ENCODE measurements at places on chromosomes 6 and 20. TPM values are rescaled to one million over a fixed set of nuclear protein-coding genes. Genes with fewer than 3 reads are reported as not detected.

DNA sequence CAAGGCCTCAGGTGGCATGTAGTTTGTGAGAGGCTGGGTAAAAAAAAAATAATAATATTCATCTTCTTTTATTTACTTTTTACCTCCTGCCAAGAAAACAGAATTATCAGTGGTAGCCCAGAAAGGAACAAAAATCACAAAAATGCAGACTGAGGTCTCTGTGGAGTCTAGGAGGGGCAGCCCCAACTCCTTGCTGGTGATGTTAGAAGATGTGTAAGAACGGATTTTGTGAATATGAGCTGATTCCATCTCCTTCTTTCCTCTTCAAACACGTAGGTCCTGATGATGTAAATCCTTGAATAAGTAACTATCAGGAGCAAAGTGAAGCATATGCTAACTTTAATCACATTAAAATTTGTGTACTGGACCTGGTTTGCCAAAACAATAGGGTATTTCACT, 226.8 kb downstream of the EYA4 start:
- no peak for DNase-seq

GRCh38 chr6:157059781-157060180, 263.5 kb downstream of the TMEM242 start:
- no peak for DNase-seq

DNA sequence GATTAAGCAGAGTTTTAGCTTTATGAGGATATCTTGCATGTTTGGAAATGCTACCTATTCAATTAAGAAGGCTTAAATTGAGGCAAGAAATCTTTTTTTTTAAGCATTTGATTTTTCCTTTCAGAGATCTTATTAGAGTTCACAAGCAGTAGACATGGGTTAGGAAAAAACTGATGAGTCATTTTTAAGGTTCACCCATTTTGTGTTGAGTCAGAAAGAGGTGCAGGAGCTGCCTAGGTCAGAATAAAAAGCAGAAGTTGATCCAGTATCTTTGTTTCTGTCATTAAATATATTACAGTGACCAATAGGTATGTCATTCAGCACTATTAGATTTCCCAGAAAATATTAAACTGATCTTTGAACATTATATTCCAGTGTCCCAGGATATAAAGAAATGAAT, 306.8 kb downstream of the LMBRD1 start:
- no peak for DNase-seq

DNA sequence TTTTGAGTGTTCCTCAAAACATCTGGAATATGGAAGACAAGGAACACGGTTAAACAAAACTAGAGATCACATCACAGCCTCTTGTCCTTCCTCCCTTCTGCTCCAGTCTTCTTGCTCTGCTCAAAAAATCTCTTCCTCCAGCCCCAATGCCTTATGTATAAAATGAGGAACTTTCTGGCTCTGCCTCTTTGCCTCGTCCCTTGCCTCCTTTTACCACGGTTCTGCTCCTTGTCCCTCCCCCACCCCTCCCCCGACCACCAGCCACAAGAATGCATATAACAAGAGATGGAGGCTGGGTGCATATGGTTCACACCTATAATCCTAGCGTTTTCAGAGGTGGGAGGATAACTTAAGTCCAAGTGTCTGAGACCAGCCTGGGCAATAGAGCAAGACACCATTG, 43.6 kb downstream of the PLAGL2 start:
- DNase-seq = no peak

DNA sequence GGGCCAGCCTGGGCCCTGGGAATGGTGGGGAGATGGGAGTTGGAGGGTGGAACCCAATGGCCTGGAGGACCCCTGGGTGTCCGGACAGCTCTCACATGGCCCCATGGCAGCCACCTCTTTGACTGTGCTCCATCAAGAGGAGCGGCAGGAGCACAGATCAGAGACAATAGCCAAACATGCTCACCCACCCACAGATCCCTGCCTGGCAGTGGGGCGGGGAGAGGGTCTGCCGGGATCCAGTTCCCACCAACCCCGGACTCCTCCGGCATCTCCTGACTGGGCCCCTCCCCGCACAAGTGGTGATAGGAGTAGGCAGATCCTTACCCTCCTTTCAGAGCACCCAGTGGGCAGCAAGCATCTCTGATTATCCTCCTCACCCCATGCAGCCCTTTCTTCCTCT, 31.9 kb upstream of the MRPS18A start:
- DNase-seq = no peak

DNA sequence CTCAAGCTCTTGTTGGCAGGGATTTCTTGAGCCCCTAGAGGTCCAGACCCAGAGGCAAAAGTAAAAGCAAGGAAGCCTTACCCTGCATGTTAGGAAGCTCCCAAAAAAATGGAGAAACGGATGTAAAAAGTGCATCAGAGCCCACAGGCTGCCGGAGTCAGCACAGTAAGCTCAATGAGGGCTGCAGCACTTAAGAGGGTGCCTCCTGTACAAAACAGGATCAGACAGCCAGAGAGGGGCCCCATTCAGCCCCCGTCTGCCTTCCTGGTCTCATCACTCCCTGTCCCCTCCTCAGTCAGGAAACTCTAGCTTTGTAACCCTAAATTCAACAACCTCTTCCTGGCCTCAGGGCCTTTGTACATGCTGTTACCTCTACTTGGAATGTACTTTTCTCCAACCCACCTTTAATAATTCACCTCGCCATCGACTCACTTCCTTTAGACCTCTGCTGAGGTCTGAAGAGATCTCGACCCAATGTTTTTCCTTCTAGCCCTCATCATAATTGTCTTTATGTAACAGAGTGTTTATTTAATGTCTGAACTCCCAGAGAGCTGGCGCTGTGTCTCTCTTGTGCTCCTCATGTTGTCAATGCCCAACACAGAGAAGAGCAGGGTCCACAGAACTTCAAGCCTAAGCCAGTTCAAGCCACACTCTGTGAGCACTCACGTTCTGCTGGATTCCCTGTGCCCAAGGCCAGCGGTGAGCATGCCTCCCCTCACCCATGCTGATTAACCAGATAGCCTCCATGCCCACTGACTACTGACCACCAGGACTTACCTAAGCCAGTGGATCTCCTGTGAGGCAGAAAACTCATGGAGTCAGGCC, 2.8 kb upstream of the PLCG1 start:
- DNase-seq = no peak

GRCh38 chr6:108606250-108606690, 45.6 kb downstream of the FOXO3 start:
- no peak for DNase-seq

The TSPYL1 gene
- total RNA-seq = 59.2 TPM

DNA sequence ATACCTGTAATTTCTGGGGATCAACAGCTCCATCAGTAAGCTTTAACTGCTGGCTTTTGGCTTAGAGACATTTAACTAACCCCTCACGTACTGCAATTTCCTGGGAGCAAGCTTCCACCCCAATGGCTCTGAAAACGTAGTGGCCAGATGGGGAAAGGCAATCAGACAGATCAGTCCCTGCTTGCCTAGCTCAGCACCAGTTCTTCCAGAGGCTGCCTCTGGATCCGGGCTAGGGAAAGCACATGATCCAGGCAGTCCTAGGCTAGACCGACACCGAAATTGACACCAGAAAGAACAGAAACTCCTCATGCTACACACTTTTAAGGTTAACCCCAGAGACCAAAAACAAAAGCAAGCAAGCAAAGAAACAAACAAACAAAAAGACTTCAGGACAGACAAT, 13.3 kb downstream of the PREP start:
- no peak for DNase-seq

The ETV7 gene
- 0.16 TPM for total RNA-seq

DNA sequence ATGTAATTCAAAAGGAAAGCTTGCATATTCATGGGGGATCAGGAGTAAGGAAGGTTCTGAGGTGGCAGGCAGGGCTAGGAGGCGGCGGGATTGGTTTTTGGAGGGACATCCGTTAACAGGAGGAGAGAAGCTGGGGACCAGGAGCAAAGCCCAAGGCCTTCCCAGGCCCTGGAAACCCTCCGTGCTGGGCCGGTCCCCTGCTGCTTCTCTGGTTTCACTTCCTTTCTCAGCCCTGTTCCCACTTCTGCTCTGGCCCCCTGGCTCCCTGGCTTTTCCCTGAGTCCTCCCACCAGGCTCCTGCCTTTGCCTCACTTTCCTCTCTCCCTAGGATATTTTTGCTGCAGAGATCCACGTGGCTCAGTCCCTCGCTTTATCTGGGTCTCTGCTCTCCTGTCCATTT, 26.4 kb upstream of the SALL4 start:
- DNase-seq = no peak

The IRF4 gene
- 334 TPM for total RNA-seq

DNA sequence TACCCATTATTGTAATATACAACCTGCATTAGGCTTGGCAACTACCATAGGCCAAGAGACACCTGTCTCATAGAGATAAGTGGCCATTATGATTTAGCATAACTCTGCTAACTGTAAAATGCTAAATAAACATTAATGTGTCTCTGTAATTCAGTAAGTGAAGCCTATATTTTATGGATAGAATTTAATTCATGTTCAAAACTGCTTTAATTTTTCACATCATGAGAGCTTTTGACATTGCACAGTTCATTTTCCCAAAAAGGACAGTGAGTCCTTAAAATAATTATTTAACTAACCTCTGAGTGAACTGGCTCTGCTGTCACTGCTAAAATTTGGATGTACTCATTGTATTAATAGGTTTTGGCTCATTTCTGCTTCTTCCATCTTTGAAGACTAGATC, 41.4 kb upstream of the TMX4 start:
- no peak for DNase-seq

The PLA2G7 gene
- not detected for total RNA-seq

- DNase-seq = no peak
These were observed 43.2 kb downstream of the RNF24 start for GRCh38 chr20:3972161-3972560.

The RBM24 gene
- total RNA-seq = not detected

GRCh38 chr6:44473393-44474189, 86.1 kb downstream of the CDC5L start:
- DNase-seq = no peak

- DNase-seq = no peak
These were observed 271.8 kb downstream of the PRL start for GRCh38 chr6:22024973-22025467.

GRCh38 chr6:31356216-31356945, 598 bp downstream of the HLA-B start:
- DNase-seq = no peak

The PRRT1 gene
- 0.77 TPM for total RNA-seq

The NKAIN2 gene
- total RNA-seq = not detected

GRCh38 chr6:158762787-158763433, 56.3 kb downstream of the EZR start:
- DNase-seq = no peak

DNA sequence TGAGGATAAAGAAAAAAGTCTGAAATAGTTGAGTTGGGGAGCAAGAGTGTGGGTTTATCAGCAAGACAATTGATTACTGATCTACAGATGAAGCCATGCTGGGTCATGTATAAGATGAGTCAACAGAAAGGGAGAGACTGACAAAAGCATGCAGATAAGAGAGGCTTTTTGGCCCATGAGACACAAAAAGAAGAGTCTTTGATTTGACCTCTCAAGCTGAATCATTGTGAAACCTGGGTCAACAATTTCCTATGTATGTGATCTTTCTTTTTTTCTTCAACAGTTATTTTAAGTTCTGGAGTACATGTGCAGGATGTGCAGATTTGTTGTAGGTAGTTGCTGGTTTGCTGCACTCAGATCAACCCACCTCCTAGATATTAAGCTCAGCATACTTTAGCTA, 15.9 kb downstream of the RIMS1 start:
- DNase-seq = no peak

DNA sequence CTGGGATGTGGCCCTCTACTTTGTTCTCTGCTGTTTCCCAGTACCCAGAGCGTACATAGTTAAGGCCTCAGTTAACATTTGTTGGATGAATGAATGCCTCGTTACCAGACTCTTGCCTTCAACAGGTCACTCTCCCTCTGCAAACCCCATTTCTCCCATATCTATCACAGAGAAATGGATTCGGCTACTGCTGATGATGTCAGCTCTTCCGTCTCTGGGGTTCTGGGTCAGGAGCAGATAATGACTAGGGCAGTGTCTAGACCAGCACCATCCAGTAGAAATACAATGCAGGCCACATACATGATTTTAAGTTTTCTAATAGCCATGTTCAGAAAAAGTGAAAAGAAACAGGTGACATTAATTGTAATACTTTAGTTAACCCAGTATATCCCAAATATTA, 47.9 kb downstream of the TOX2 start:
- no peak for DNase-seq

DNA sequence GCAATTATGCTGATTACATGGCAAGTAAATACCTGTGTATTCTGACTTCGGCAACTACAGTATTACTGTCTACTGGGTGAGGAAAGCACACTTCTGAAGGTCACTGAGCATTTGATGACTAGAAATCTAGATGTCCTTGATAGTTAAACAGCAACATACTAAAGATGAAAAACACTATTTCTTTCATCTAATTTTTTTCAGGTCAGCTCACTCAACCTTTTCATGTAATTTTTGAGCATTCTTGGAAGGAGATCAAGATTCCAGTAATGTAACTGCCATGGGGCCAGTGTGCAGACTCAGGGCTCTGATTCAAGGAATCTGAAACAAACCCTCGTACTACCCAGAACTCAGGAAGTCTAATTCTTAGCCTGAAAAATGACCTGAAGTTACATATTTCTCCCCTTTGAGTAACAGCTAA, 222.6 kb upstream of the TAB2 start:
- no peak for DNase-seq
